Cardiac septum (tissue), 1 donor: ENCODE measurements at places on chromosomes 6 and 20. TPM values are rescaled to one million over a fixed set of nuclear protein-coding genes. Genes with fewer than 3 reads are reported as not detected.

DNA sequence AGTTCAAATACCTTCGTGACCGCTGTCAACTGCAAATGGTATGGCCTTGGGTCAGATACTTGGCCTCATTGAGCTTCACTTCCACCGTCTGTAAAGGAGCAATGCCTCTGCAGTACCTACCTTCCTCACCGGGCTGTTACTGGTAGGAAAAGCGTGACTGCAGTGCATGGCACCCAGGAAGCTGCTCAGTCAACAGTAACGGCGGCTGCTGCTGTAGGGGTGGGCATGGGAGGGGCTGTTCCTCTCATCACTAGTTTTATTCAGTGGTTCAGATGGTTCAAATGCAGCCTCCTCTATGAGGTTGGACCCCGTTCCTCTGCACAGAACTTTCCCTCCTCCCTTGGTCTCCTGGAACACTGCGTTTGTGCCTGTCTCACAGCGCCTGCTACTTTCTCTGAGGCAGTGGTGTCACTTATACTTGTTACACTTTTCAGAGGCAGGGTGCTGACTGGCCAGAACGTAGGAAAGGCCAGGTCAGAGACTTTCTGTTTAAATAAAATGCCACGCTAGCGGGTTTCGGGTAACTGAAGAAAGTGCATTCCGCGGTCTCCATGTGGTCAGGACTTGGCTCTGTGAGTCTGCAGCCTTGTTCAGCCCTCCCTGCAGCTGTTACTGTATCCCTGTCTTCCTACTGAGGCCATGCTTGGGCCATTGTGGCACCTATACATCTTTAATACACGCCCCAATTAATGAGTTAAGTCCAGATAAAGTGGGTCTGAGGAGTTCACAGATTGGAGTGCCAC is 279.6 kb downstream of the NRN1 start:
- no peak for DNase-seq

DNA sequence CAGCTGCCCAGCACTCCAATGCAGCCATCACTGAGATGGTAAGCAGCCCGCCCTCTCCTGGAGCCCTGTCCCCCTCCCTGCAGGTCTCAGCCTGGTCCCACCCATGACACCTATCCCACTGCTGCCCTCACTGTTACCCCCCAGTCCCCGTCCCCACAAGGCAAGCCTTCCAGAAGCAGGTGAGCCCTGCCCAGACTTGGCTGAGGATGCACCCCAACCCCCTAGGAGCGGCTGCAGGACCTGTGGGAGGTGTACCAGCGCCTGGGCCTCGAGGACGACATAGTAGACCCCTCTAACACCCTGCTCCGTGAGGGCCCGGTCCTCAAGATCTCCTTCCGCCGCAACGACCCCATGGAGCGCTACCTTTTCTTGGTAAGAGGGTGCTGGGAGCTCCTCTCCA is 9.2 kb downstream of the FGD2 start:
- no peak for DNase-seq

DNA sequence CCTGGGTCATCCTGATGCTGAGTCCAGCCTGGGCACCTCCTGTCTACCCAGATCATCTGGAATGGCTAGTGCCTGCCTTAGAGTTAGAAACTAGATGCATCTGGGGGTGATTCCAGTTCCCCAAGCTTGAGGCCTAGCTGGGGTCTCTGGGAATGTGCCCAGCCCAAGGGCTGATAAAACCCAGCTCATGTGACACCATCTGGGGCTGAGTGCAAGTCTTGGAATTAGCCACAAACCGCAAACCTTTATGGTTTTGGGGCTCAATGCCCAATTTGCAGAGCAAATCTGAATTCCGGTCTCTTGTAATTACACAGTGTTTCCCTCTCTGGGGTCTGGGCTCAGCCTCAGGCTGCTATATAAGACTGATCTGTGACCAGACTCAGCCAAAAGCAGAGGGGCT is at the start of gene BPIFB4:
BPIFB4 (plus strand) TSS at position 385 of the 400 bp plus-strand sequence. CDS start 1,884 bp downstream, outside the sequence.
- no peak for DNase-seq

DNA sequence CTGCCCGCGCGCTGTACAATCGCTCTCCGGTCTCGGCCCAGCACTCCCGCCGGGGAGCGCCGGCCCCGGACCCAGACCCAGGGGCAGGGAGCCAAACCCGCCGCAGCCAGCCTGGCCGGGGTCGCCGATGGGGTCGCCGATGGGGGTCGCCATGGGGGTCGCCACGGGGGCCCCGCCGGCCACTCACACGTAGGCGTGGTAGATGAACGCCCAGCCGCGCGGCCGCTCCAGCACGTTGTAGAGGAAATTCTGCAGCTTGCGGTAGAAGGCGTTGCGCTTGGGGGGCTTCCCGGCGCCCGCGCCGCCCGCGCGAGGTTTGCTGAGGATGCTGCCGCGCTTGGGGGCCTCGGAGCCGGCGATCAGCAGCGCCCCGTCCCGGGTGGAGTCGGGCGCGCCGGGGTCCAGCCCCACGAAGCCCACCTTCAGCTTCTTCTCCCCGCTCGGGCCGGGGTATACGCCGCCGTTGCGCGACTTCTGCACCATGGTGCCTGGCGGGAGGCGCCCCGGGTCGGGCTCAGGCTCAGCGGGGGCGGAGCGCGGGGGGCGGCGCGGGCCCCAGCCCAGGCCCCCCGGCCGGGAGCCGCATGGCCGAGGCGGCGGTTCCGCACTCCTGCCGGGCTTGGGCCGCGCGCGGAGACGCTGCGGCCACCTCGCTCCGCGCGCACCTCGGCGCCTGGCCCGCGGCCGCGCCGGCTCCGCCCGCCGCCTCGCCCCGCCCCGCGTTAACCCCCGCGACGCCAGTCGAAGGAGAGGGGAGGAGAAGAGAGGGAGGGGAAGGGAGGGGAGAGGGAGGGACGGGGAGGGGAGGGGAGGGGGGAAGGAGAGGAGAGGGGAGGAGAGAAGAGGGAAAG is at the start of gene KCNQ2:
KCNQ2 (minus strand) TSS at position 675 of the 851 bp plus-strand sequence; CDS start at position 483, 192 bp downstream.
- DNase-seq: no peak

- no peak for DNase-seq
Measured at GRCh38 chr6:20028143-20028542, 184.1 kb downstream of the MBOAT1 start.

- no peak for DNase-seq
Measured at GRCh38 chr20:59191756-59192532, 28.3 kb downstream of the ZNF831 start.

DNA sequence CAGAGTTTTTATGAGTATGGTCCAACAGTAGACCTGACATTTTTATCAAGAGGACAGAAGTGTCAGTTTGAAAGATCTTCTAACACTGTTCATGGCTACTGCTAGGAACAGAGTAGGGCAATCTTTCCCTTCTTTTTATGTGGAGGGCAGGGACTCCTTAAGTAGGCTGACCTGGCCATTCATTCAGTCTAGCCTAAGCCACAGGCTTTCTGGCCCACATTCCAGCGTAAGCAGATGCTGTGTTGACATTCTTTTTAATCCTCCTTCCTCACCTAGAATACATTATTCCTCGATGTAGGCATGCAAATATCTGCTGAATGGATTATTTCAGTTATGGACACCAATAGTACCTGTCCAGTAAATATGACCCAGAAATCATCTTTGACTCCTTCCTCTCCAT is 188.3 kb downstream of the ATXN1 start:
- no peak for DNase-seq

- no peak for DNase-seq
Measured at GRCh38 chr6:15626878-15627674, 35.8 kb downstream of the DTNBP1 start.

DNA sequence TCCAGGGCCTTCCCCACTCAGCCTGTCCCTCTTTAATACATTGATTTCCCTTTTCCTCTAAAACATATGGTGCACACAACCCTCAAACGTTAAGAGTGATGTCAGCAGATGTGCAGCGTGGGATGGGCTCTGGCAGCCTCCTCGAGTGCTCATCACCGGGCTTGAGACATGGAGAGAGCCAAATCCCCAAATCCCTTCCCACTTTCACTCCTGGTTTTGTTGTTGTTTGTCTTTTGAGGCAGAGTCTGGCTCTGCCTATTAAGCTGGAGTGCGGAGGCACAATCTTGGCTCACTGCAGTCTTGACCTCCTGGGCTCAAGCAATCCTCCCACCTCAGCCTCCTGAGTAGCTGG is 5.8 kb upstream of the PLTP start:
- DNase-seq: no peak

DNA sequence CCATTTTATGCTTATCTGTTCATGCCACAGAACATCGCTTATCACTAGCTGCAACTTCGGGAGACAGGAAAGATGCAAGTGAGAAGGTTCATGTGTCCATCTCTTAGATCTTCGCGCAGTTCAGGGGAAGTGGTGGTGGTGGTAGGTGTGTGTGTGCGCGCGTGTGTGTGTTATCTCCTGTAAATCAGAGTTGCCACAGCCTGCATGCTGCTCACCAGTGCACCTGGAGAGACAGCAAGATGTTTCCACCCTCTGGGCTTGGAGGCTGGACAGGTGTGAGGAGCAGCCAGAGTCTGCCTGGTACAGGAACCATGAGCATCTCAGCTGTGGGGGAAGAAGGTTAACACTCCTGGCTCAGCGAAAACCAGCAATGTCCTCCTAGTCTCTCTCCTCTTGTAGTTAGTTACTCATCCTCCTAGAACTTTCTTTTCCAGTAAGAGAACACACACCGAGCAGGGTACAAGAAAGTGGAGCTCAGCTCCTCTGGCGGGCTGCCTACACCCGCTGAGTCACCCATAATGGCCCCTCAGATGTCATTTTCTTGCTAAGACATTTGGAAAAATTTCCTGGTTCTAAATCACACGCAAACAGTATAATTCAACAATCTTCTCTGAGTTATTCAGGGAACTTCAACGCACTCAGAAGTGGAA is 5.1 kb upstream of the TUBB1 start:
- DNase-seq: no peak

DNA sequence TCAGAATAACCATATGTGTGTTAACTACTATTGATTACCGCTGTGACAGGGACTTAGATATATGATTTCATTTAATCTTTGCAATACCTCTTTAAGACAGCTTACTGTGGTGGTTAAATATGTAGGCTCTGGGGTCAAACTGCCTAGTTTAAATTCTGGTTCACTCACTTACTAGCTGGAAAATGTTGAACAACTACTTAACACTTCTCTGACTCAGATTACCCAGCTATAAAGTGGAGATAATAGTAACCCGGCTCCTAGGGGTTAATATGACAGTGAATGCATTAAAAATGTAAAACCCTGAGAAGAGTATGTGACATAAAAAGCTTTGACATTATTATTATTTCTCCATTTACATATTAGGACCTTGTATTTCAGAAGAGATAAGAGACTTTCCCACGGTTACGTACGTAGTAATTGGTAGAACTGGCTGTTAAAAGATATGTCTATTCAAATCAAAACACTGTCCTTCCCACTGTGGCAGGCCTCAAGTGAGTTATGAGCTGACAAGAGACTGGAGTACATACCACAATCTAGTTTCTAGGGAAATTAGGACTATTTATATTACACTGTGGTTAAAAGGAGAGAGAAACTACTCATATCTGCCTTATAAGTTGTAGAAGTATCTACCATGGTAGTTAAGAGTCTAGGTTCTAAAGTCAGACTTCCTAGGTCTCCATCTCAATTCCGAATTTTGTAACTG is 4.4 kb upstream of the PLCB1 start:
- DNase-seq: no peak

GRCh38 chr6:122726649-122727048 is 52.9 kb upstream of the FABP7 start:
- DNase-seq: no peak

DNA sequence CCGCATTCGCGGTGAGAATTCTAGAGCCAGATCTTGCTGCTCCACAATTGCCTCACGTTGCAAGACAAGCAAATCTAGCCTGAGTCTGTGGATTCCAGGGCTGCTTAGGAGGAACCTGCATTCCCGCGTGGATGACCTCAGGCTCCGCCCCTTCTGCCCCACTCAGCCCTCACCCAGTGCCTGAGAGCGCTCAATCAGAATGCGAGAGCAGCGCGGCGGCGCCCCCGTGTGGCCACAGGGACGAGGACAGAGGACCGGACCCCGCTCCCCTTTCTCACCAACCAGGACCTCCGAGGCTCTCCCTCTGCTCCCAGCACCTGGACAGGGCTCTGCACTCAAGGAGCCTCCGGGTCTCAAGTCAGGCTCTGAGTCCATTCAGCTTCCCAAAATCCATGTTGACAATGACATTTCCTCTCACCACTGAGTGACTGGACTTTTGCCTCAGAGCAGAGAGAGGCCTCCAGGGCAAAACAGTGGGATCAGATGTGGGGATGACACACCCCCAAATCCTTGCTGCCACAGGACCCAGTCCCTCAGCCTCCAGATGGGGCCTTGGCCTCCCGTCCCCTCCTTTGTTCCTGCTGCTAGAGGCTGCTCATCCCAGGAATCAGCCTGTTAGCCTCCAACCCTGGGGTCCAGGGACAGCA is 52.0 kb downstream of the RPP21 start:
- DNase-seq: peak; percentile 91

GRCh38 chr20:32128167-32128566 is 18.7 kb downstream of the TM9SF4 start:
- DNase-seq: no peak

DNA sequence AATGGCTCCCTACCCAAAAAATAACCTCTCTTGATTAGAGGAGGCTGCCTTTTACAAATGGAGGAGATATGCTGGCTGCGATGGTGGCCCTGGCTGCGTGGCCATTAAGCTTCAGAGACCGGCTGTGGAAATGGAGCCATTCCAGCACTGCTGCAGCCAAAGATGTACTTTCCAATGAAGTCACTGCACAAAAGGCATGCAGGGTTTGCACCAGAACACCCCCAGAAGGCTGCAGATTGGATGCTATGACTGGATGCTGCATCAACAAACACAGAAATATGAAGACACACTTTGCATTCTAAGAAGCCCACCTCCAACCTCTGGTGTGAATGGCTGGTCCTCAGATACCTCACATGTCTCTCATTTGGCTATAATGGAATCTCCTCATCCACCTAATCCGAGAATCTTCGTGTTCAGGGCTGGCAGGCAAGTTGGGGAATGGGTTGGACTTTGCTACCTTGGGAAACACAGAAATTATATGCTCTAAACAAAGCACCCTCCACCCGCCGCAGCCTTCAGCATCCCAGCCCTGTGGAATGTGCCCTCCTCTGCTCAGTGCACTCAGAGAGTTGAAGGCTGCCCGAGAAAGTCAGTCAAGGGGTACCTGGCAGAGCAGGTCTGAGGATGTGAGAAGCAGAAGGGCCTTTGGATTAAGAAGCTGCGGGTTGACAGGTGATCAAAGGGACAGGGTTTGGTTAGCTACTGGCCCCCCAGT is 35.3 kb downstream of the APCDD1L start:
- DNase-seq: no peak

DNA sequence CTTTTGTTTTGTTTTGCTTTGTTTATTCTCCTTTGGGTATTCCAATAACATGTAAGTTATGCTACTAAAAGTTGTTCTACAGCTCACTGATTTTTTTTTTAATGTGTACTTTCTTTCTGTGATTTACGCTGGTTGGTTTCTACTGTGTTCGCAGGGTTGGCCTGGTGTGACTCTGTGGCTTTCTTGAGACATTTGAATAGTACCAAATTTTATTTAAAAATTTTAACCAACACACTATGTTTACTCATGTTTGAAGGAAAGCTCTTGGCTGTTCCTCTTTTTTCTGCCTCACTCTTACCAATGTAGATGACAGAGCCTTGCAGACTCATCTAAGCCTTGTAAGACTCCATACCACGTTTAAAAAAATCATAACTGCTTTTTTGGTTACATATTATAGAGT is 1784.9 kb upstream of the DEFB115 start:
- DNase-seq: no peak

GRCh38 chr6:13247627-13248026 is 80.7 kb downstream of the TBC1D7 start:
- DNase-seq: no peak

The SLC52A3 gene
- 2.8 TPM for total RNA-seq

The CAGE1 gene
- not detected for total RNA-seq

The BTN1A1 gene
- total RNA-seq: not detected

The CRISP2 gene
- total RNA-seq: not detected
